Stimulated activated CD4-positive, alpha-beta T cell treated with anti-CD3 and anti-CD28 coated beads, TNF-alpha, amount 100 ng/mL, for 4 hours (primary cell): ENCODE measurements at places on chromosomes 2 and 18.

DNA sequence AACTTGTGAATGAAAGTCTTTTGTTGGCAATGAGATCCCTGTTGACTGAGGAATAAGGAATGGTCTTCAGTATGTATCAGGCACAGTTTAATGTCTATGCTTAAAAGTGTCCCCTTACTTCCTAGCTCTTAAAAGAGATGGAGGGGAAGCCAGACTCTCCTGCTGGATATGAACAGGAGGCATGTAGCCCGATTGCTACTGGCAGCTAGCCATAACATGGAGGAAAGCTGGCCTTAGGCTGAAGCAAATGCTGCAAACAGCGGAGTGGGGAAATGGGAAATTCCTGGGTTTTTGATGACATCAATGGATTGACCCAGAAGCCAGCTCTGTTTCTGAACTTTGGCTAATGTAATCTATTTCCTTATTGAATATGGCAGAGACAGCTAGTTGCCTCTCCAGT, 266.1 kb downstream of the SLC4A3 start:
- DNase-seq, result no peak

GRCh38 chr2:105437708-105438103, 38.9 kb upstream of the FHL2 start:
- no peak for DNase-seq

DNA sequence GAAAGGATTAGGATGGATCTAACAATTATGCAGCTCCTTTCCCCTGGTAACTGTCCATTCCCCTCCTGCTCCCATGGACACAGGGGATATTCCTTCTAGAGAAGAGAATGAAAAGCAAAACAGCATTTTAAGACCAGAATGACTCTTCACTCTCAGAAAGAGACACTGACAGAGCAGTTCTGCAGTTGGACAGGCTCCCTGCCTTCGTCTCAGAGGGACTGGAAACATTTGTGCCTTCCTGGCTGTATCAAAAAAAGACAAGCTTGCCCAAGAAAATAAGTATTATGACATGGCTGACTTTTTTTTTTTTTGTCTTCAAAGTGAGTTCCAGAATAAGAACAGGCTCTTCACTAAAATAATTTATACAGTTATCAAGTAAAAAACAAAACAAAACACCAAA, 9.5 kb downstream of the PID1 start:
- DNase-seq, result no peak

- DNase-seq, result no peak
Observed at GRCh38 chr2:96895032-96895745, 25.3 kb upstream of the SEMA4C start.

GRCh38 chr2:227817850-227818674, 4.4 kb downstream of the CCL20 start:
- DNase-seq, result peak; percentile 38

DNA sequence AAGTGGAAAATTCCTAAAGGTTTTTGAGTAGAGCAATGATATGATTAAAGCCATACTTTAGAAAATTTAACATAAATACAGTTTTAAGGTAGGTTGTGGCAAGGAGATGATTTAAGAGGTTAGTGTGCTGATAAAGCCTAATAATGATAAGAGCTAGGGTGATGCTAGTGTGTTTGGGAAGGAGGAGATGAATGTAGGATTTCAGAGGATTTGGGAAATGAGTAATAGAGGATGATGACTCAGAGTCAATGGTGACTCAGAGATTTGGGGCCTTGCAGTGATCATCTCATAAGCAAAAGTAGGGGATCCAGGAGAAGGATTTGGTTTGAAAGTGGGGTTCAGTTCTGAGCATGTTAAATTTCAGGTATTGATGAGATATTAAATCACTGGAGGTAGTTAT, 23.3 kb downstream of the STAMBP start:
- DNase-seq, result no peak

DNA sequence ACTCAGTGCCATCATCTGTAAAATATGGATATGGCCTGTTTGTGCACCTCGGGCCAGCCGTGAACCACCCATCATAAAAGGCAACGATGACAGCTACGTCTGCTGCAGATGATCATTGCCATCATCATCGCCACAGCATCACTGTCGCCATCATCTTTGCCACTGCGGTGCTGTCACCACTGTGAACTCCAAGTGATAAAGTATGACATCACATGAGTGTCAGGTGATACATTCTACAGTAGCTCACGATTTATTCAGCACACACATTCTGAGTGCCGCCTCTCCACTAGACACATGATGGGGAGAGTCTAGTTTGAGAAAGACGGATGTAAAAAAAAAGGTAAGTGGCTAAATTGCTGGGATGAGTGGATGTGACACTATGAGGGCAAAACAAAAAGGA, 755.4 kb upstream of the RAB6C start:
- DNase-seq, result no peak

DNA sequence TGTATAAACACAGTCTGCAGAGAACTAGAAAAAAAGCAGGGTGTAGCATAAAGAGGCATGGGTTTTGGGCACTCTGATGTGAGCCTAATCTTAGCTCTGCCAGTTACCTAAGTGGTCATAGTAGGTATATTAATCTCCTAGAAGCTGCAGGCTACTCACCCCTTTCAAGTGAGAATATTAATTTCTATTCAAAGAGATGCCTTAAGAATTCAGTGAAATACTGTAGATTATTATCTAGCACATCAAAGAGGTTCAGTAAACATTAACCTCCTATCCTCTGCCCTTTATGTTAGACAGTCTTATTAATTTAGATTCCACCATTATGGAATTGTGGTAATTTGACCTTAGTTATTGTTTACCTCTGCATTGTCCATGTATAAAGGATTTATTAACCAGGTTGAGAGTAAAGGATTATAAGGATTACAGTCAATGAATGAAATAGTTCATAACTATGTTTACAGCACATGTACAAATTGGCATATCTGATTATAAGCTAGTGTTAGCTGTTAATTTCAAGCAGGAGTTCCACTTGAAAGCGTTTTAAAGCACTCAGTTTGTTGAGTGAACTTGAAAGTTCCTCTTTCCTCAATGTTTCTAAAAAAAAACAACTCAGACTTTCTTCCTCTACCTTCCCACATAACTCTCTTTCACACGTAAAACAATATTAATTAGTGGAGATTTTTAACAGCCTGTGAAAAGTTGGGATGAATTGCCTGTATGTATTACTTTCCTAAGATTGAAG, 150.6 kb upstream of the EPC2 start:
- DNase-seq, result no peak

GRCh38 chr2:121008975-121009374, 273.3 kb downstream of the GLI2 start:
- DNase-seq, result no peak

- no peak for DNase-seq
Observed at GRCh38 chr2:5945742-5946141, 253.6 kb downstream of the SOX11 start.

GRCh38 chr18:79575891-79576685, 103.5 kb upstream of the CTDP1 start:
- DNase-seq, result no peak

DNA sequence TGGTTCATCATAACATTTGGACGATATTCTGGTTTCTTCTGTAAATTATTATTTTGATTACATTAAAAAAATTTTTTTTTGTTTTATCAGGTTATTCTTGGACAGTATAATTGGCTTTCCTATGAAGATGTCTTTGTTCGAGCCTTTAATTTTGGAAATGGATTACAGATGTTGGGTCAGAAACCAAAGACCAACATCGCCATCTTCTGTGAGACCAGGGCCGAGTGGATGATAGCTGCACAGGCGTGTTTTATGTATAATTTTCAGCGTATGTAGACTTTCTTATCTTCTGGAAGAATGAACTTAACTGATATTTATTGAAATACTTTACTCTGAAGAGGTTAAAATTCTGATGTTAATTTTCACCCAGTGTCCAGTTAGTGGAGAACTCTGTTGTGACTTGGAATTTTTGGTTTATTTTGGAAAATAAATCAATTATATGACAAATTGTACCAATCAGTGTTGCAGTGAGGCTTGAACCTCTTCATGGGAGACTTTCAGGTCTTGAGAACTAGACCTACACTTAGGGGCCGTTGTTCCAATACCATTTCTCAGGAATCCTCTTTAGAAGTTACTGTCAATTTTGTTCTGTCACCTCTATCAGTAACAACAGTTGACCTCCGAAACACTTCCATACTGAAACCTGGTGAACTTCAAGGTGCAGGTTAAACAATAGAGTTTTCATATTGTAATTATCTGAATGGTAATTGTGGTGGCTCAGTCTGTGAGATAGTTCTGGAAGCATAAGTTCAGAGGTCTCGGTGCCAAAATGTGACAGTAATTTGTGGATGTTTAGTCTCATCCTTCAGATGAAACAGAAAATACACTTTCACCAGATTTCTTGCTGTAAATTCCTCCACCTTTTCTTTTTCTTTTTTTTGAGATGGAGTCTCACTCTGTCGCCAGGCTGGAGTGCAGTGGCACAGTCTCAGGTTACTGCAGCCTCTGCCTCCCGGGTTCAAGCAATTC, 55.7 kb downstream of the ACSL3 start:
- DNase-seq, result no peak

DNA sequence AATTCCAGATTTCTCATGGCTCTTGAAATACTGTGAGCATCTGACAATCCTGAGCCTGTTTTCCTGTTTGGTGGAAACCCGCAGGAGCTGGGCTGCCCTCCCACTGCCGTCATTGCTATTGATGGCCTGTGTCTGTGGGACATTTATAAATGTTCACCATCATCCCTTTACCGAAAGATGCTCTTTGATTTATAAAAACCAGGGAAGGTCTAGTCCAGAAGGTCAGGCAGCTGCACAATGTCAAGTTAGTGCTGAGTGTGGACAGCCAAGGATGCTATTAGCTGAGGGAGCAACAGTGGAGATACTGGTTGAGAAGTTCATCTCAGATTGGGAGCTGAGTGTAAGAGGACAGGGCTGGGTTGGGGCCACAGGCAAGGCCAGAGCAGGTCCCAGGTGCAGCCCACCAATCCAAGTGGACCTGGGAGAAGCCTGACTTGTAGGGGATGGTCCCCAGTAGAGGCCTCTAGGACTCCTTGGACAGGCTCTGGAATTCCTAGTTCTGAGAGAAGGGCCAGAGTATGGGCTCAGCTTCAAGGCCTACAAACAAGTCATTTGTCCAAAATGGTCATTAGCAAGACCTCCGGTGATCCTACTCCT, 55.1 kb downstream of the COPS8 start:
- DNase-seq, result no peak

DNA sequence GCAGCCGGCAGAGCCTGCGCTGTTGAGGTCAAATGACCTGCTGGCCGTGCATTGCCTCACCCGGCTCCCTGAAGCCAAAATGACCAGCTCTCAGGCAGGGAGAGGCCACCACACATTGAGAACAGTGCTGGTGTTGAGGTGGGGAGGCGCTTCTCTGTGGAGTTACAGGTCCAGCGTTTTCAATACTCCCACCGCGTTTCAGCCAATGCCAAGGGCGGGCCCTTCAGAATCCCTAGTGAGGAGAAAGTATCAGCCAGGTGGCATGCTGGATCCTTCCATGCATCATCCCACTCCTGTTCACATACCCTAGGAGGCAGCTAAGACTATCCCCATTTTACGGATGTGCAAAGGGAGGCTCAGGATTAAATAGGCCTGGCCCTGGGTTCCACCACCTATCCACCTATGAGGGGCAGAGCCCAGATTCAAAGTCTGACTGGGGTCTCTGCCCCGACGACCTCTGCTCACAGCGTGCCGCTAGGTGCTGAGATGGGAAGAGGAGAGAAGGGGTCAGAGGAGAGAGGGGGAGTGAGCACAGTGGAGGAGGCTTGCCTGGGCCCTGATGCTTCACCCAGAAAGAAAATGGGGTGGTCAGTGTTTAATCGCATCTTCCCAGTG, 137.6 kb upstream of the ID2 start:
- DNase-seq, result no peak

GRCh38 chr18:35938158-35938557, 34.3 kb upstream of the RMP24 start:
- DNase-seq, result no peak

DNA sequence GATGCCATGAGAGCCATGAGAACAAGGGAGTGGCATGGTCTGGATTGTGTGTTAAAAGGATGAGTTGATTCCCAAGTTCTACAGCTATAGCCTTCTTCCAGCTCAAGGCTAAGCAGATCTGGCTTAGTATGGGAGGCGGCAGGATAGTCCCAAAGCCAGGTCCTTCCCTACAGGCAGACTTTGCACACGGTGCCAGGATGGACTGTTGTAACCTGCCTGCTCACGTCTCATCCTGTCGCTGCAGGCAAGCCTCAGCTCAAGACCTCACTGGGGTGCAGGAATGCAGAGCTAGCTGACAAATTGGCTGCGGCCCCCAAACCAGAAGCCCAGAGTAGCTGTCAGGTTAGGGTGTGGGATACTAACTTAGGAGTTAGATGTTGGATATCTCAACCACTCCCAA, 28.8 kb upstream of the IGFBP5 start:
- no peak for DNase-seq

GRCh38 chr18:7336623-7337022, 105.7 kb downstream of the LRRC30 start:
- DNase-seq, result no peak

- DNase-seq, result no peak
Observed at GRCh38 chr2:23503097-23503496, 118.1 kb downstream of the KLHL29 start.

GRCh38 chr2:108587621-108588020, 53.4 kb downstream of the LIMS1 start:
- no peak for DNase-seq

GRCh38 chr18:35999925-36000324, 27.4 kb downstream of the RMP24 start:
- no peak for DNase-seq

- no peak for DNase-seq
Observed at GRCh38 chr2:115160531-115161080, 718.2 kb downstream of the DPP10 start.

- no peak for DNase-seq
Observed at GRCh38 chr2:96622544-96622943, 15.6 kb downstream of the KANSL3 start.

DNA sequence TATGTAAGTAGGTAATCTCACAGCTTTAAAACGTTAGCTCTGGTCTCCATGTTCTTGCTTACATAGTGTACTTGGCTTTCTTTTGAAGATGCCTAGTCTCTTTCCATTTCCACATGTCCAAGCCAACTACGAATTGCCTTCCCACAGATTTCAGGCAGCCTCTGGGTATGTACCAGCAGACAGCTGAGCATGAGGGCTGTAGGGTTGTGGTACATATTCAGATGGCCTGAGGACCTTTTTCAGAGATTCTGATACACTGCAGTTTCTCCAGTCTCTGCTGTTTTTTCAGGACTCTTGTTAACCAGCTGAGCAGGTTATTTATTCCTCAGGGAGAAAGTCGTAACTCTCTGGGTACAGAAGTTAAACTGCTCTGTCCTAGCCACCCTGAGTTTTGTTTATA, 3.1 kb upstream of the KCNJ13 start:
- DNase-seq, result no peak
